ENCODE measurements at places on chromosomes 6 and 20. TPM values are rescaled to one million over a fixed set of nuclear protein-coding genes. Genes with fewer than 3 reads are reported as not detected.

GRCh38 chr20:1331801-1332453 is 3.0 kb upstream of the SDCBP2 start:
- no peak for DNase-seq

Gene LEMD2
- total RNA-seq: 57.1 TPM

Gene SMOC2
- 13.1 TPM for total RNA-seq

Gene PPIL1
- 21.3 TPM for total RNA-seq

Gene SDC4
- 397 TPM for total RNA-seq

Gene RGS17
- total RNA-seq: 0.28 TPM

- no peak for DNase-seq
Measured at GRCh38 chr6:15305496-15305895, 59.6 kb downstream of the JARID2 start.

- DNase-seq: peak; percentile 56
Measured at GRCh38 chr6:1608222-1609040, 1.3 kb upstream of the FOXC1 start.

Gene ADTRP
- total RNA-seq: 2.7 TPM

DNA sequence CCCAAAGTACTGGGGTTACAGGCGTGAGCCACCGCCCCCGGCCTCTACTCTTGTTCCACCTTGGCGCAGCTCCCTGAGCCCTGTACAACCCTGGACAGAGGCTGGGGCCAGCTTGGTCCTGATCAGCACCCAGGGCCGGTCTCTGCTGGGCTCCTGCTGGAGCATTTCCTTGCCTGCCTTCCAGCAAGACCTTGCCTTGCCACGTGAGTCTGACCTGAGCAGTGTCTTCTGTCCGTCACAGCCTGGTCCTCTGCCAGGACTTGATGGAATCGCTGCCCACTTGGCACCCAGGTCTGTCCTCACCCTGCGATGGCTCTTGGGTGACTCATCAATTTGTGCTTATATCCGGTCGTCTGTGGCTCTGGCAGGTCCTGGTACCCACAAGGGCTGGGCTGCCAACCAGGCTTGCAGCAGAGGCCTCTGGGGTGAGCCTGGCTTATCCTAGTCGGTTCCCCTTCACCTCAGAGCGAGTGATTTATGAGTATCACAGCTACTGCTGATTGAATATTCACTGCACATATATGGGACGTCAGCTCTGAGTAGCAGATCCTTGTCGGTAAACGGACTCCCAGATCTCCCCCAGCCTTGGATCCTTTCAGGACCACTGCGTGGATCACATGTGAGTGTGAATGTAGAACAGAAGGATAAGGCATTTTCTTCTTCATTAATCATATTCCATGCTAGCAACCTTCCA is 10.1 kb upstream of the SULF2 start:
- DNase-seq: no peak

GRCh38 chr6:1726341-1726768 is 116.6 kb downstream of the FOXC1 start:
- DNase-seq: no peak

DNA sequence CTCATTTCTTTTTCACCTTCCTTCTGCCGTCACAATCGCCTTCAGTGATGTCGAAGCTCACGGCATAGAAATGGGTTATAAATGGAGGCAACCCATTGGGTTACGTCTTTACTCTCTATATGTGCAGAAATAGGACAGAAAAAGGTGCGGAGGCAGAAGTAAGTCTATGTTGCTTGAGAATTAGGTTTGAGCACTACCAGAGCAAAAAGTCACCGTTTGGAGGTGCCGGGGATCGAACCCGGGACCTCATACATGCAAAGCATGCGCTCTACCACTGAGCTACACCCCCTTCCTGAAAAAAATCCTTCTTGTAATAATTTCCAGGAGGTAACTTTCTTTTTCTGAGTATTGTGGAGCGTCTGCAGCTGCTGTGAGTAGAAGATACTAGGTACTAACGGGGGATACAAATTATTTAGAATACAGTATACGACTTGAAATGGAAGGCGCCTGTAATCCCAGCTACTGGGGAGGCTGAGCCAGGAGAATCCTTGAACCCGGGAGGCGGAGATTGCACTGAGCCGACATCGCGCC is 134.2 kb downstream of the TRIM27 start:
- DNase-seq: peak; percentile 52

- DNase-seq: no peak
Measured at GRCh38 chr20:58135441-58136148, 92.9 kb downstream of the ANKRD60 start.

GRCh38 chr6:73985891-73986290 is 289.9 kb downstream of the CD109 start:
- DNase-seq: no peak

- DNase-seq: no peak
Measured at GRCh38 chr6:125194941-125195340, 41.4 kb downstream of the TPD52L1 start.
